ENCODE measurements at places on chromosomes 3 and 15.

DNA sequence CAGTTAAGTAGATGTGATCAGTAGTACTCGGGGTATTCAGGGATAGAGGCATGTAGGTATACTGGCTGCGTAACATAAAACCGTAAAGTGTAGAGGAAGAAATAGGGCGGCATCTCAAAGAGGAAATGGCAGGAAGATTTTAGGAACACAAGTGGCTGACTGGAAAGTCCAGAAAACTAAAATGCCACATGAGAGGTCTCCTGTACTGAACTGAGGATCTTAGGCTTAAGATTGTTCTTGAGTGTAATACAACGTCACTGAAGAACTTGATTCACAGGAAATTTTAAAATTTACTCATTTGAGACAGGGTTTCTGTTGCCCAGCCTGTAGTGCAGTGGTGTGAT lies 2.3 kb upstream of the LMLN start:
- DNase-seq, result no peak

- DNase-seq, result no peak
Observed at GRCh38 chr3:101675709-101676215, 1.2 kb downstream of the ZBTB11 start.

DNA sequence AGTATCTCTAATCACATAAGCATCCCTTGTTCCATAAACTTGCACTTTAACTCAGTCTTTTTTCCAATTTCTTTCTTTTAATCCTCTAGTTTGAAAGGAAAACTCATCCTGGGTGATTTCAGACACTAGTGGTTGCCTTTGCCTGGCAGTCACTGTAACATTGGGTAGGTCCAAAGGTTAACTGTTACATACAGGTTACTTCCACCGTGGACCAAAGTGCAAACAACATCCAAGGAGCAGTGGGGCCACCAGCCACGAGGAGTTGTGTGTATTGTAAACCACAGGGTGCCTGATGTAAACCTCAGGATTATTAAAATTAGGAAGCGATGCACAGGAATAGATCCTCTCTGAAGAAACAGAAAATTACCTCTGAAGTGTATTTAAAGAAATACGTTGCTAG lies 75.0 kb downstream of the HCN4 start:
- no peak for DNase-seq

- no peak for DNase-seq
Observed at GRCh38 chr3:119664850-119665379, 4.5 kb upstream of the POPDC2 start.

DNA sequence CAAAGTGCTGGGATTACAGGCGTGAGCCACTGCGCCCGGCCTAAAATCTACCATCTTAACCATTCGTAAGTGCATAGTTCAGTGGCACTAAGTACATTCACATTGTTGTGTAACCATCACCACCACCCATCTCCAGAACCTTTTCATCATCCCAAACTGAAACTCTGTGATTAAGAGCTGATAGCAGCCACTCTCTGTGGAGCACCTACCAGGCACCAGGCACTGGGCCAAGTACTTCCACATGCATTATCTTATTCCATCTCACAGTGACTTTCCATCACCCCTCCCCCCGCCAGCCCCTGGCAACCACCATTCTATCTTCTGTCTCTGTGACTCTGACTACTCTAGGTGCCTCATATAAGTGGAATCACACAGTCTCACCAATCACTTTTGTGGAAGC lies 2.3 kb upstream of the INSYN1 start:
- DNase-seq, result no peak

- no peak for DNase-seq
Observed at GRCh38 chr15:65095747-65096104, 19.2 kb downstream of the KBTBD13 start.

- no peak for DNase-seq
Observed at GRCh38 chr3:87488765-87489164, 212.4 kb upstream of the POU1F1 start.

DNA sequence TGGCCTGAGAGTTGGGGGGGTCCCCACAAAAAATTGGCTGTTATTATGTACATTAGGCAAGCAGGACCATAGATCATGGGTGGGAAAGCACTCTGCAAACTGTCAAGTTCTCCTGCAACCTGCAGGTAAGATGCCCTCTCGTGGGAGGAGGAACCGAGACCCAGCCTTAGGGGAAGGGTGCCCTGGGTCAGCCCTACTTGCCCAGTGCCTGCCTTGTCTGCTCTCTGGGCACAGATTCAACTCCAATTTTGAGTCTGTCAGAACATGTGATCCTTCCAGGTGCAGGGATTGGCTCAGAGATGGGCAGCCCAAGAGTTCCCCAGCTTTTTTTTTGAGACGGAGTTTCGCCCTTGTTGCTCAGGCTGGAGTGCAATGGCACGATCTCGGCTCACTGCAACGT lies 99.2 kb downstream of the PLXNA1 start:
- no peak for DNase-seq

DNA sequence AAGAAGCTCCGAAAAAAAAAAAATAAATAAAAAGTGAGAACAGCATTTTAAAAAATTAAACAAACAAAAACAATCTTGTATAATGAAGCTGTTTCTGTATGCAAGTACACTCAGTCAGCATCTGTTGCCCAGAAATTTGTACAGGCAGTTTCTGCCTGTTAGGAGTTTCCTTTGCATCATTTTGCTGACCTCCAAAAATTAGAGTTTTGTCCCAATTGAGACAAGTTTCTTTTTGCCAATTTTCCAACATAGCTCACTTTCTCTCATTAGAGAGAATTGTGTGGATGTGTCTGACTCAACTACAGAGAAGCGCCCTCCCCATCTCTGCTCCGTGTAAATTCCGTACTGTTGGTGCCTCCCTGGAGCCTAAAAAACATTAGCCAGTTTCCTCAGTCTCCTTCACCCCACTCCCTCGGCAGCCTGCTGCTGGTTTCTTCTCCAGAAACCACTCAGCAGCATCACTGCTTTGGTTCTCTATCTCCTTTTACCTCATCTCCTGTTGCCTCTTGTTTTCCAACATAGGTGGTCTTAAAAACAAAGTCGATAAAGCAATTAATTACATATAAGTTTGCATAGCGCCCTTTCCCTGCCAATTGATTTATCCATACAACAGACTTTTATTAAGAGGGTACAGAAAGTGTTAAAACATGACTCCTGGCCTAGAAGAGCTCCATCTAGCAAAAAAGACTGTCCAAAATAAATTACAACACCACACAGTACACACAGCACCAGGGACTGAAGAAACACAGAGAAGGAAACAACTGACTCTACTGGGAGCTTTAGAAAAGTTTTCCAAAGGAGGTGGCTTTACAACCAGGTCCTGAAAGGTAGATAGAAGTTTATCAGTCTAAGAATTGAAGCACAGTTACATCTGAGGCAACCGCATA lies 286.7 kb downstream of the SHOX2 start:
- DNase-seq, result no peak

DNA sequence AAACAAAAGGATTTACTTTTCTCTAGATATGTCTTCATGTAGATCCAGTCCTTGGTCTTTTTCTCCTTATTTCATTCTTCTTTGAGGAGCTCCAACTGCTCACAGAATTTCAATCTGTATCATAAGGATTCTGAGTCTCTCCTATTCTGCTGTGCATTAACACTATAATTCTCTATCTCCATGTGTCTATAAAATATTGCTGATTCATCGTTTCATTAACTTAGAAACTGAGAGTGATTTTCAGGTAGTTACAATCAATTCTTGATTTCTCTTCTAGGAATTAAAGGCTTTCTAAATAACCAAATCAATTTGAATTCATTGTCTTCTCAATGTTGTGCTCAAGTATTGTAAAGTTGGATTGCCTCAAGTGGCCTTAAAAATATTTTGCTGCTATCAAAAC lies 651.5 kb upstream of the CADM2 start:
- DNase-seq, result no peak

DNA sequence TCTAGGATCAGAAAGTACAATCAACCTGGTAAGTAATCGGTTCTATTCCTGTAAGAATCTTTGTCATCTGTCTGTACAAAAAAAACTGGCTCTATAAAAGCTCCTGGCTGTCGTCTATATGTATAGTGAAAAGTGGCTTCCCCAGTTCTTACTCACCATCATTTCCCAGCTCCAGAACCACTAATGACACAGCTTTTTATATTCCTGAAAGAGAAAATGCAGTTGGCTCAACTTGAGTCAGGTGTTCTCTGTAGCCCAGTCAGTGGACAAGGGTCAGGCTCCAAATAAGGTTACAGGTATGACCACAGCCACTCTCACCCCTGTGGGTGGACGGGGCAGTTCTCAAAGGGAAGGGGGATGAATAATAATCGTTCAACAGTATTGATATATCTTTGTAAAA lies 85.1 kb downstream of the AP4E1 start:
- DNase-seq, result no peak

Measured in D721Med (cell line).